ENCODE measurements at places on chromosomes 2 and 18.

- DNase-seq: no peak
These were observed 14.1 kb downstream of the MFSD2B start for GRCh38 chr2:24024018-24024417.

- DNase-seq: no peak
These were observed 6.5 kb upstream of the RAX start for GRCh38 chr18:59279722-59280121.

DNA sequence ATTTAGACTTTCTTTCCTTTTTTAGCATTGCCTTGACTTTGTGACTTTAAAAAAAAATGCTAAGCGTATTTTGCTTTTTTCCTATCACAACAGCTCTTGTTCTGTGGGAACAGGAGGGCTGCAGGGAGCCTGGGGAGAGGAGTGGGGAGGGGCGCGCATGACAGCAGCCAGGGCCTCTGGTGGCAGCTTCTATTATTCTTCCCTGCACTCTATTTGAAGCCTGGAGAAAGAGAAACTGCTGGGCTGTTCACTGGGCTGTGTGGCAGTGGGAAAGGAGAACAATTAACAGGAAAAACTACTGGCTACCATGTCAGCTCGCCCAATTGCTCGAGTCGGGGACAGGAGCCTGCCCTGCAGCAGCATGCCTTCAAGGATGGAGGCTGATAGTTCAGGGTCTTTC lies 119.0 kb upstream of the ZBTB14 start:
- no peak for DNase-seq

DNA sequence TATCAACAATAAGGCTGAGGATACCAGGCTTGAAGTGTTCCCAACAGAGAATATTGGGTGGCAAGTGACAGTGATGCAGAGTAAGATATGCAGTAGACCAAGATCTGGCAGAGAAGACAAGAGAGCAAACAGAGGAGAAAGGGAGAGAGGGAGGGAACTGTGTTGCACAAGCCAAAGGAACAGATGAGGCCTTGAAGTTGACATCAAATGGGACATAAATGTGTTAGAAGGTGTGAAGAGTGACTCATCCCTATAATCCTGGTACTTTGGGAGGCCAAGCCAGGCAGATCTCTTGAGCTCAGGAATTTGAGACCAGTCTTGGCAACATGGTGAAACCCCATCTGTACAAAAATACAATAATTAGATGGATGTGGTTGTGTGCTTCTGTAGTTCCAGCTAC lies 342.9 kb downstream of the PARD3B start:
- no peak for DNase-seq

DNA sequence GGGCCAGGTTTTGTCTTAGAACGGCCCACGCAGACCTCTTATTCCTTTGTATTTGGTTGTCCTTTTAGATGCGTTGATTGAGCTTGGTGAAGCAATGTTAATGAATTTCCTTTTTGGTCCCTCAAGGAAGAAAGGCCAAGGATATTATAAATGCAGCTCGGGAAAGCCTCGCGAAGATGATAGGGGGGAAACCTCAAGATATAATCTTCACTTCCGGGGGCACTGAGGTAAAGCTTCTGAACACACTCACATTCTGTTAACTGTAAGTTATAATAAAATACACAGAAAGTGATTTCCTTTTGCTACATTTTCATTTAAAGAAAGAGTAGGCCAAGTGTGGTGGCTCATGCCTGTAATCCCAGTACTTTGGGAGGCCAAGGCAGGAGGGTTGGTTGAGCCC lies 7.1 kb downstream of the SCLY start:
- DNase-seq: no peak

DNA sequence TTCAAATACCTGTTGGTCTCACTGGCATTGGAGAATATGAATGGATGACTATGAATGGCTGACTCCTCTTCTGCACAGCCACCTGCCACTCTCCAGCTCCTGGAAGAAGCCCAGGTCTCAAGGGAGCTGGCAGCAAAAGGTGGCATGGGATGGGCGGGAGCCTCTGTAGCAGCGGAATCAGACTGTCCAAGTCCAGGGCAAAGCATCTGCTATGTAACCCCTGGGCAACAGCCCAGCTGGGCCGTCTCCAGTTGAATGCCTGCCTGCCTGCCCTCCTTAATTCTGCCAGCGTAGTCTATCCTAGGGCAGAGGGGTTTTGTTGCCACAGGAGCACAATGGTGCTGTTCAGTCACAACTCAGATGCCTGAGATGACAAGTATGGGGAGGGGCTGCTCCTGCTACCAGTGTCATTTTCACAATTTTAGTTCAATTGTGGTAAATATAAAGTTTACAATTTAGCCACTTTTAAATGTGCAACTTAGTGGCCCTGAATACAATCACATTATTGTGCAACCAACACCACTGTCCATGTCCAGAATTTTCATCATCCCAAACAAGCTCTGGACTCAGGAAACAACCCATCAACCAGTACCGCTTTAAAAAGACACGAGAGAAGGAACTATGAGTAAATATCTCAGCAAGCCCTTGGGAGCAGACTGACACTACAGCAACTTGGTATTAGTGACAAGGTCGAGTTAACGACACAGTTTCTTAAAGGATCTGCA lies 115.2 kb downstream of the MYO5B start:
- DNase-seq: no peak

- DNase-seq: no peak
These were observed 599.5 kb upstream of the SYT4 start for GRCh38 chr18:43876748-43877147.

GRCh38 chr2:24423095-24423494 lies 62.8 kb upstream of the ITSN2 start:
- no peak for DNase-seq

DNA sequence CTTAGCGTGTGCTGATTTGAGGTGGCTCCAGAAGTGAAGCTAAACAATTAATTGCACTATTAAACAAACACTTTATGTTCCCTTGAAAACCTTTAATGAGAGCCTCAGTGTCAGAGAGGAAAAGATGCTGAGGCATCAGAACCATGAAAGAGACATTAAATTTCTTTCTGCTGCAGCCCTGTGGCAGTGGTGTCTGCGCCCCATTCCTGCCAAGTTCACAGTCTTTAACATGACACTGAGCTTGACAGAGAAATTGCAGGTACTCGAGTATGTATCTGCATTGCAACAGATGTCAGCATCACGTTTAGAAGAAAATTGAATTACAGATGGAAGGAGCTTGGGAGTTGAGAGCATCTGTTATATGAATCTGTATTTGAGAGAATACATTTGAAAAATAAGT lies 111.3 kb upstream of the CREB1 start:
- DNase-seq: no peak

- DNase-seq: no peak
These were observed 107.1 kb downstream of the ABCA12 start for GRCh38 chr2:215031321-215031720.

- DNase-seq: no peak
These were observed 126.6 kb downstream of the TNS1 start for GRCh38 chr2:217876253-217876570.

- no peak for DNase-seq
These were observed 178.2 kb downstream of the TDRD15 start for GRCh38 chr2:21301871-21302455.

GRCh38 chr2:186059096-186059495 lies 320.5 kb downstream of the FSIP2 start:
- no peak for DNase-seq

DNA sequence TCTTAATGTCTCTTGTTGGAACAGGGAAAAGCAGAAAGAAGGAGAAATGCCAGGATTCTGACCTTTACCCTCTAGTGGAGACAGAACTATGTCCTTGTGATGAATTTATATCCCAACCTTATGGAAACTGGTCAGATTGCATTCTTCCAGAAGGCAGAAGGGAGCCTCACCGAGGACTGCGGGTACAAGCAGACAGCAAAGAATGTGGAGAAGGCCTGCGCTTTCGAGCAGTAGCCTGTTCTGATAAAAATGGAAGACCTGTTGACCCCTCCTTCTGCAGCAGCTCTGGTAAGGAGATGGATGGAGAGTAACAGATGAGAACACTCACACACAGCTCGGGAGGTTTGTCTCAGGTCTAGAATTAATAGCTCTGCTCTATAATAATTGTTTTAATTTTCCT lies 552.7 kb upstream of the HNMT start:
- no peak for DNase-seq

GRCh38 chr2:223169830-223170605 lies 118.0 kb downstream of the KCNE4 start:
- no peak for DNase-seq

- no peak for DNase-seq
These were observed 48.8 kb upstream of the KCNE4 start for GRCh38 chr2:223003191-223003590.

GRCh38 chr2:71385012-71385411 lies 53.4 kb downstream of the ZNF638 start:
- no peak for DNase-seq

GRCh38 chr18:42310956-42311355 lies 355.9 kb downstream of the PIK3C3 start:
- DNase-seq: no peak

DNA sequence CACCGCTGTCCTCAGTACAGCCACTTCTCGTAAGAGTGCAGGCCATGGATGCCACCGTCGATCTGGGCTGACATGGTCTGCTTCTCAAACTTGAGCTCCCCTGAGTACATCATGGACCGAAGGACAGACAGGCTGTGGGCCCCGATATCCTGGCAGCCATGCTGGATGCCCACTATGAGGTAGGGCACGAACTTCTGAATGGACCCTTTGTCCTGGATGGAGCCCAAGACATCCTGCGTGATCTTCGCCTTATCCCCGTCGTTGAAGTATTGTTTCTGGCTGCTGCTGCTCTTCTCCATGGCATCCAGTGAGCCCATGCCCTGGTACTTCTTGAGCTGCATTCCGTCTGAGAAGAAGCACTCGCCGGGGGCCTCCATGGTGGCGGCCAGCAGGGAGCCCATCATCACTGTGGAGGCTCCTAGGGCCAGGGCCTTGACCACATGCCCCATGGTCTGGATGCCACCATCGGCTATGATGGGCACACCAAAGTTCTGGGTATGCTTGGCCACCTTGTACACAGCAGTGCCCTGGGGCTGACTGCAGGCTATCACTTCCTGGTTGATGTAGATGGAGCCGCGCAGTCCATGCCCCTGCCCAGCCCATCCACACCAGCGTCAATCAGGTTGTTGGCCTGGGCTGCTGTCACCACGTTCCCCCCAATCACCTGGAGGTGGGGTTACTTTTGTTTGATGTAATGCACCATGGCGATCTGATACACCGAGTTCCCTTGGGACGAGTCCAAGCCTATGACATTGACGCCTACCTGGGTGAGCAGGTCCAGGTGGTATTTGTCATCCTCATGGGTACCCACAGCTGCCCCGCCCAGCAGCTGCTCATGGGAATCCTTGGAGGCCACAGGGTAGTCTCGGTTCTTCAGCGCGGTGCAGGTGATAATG lies 21.8 kb downstream of the CFLAR start:
- no peak for DNase-seq

GRCh38 chr2:177520324-177520723 lies 127.8 kb downstream of the AGPS start:
- no peak for DNase-seq

DNA sequence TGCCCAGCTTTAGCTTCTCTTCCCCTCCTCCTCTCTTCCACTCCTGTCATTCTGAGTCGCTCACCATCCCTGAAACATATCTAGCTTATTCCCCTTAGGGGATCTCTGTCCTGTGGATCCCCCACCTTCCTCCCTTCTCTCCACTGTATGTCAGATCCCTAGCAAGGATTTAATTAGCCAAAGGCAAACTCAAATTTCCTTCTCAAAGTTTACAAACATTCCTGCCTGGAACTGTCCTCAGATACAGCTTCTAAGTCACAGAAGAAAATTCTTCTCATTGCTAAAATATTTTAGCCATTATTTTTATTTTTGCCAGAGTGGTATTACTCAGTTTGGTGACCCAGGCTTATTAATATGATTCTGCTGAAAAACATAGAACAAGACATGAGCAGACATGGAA lies 315.3 kb downstream of the CYP26B1 start:
- no peak for DNase-seq

GRCh38 chr2:158686210-158686691 lies 108.9 kb upstream of the DAPL1 start:
- no peak for DNase-seq

GRCh38 chr2:85582492-85582891 lies 1.7 kb upstream of the VAMP5 start:
- DNase-seq: no peak

DNA sequence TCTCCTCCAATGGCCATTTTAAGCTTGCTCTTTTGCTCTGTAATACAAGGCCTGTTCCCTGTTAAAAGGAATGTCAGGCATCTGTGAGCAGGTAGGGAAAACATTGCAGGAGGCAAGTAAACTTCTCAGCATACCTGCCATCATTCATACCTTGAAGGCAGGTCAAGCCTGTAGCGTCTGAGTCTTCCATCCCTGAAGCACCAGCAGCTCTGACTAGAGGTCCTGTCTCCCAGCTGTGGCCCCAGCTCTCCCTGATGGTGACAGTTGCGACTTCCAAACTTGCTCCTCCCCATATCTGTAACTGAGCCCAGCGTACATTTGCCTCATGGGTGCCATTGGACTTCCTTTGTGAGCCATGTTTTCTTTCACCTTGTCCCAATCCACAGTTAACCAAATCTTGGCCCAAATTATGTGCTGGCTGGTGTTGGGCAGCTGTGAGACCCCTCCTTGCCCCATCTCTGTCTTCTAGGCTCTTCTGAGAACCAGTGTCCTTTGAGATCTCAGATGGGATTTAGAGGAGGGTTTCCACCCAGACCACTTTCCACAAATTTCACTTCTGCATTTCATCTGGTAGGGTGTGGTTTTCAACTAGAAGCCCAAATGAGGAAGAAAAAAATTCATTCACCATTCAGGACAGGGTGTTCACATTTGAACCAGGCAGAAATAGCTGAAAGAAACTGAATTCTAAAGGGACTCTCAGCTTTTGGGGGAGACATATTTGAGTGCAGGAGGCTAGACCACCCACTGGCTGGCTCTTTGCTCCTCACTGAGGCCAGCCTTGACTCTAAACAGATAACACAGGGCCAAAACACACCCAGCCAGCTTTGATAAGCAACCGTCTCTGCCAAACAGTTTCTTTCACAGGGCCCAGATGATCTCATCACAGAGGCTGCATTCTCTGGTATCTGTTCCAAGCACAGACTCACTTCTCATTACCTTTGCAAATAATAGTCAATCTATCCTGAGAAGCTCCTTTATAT lies 66.4 kb upstream of the MSH2 start:
- DNase-seq: no peak

- DNase-seq: no peak
These were observed 355.3 kb upstream of the NRXN1 start for GRCh38 chr2:51387235-51387634.

DNA sequence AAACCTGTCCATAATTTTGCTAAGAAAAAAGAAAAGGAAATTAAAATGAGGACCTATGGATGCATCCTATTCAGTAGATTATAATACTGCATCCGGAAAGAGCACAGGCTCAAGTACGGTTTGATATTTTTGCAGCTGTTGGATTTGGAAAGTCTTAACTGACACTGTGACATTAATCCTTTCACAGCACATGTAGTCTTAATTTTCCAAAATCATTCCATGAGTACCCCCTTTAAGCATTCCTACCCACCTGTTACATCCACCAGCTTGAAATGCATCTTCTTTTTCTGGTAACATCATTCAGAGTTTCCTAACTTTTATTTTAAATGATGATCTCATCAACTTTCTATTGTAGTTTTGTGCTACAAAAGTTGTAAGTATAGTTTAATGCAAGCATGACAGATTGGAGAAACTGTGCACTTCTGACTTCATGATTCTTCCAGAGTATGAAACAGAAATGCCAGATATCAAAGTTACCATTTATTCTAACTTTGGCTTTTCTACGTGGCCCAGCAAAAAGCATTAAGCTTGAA lies 113.5 kb downstream of the ESCO1 start:
- no peak for DNase-seq

GRCh38 chr2:159165048-159165447 lies 121.5 kb downstream of the WDSUB1 start:
- DNase-seq: no peak

Measured in omental fat pad (tissue), 4 donors.